GM23338 (cell line): ENCODE measurements at places on chromosomes 11 and 22. TPM values are rescaled to one million over a fixed set of nuclear protein-coding genes. Genes with fewer than 3 reads are reported as not detected.

DNA sequence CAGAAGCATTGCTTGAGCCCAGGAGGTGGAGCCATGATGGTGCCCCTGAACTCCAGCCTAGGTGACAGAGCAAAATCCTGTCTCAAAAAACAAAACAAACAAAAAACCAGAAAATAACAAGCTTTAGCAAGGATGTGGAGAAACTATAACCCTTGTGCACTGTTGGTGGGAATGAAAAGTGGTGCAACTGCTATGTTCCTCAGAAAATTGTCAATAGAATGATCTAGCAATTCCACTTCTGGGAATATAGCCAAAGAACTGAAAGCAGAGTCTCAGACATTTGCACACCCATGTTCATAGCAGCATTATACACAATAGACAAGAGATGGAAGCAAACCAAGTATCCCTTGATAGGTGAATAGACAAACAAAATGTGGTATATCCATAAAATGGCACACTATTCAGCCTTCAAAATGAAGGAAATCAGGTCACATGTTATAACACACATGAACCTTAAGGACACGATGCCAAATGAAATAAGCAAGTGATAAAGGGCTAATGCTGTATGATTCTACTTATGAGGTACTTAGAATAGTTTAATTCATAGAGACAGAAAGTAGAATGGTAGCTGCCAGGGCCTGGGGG, 15.9 kb downstream of the KLHL22 start:
- DNase-seq: no peak

DNA sequence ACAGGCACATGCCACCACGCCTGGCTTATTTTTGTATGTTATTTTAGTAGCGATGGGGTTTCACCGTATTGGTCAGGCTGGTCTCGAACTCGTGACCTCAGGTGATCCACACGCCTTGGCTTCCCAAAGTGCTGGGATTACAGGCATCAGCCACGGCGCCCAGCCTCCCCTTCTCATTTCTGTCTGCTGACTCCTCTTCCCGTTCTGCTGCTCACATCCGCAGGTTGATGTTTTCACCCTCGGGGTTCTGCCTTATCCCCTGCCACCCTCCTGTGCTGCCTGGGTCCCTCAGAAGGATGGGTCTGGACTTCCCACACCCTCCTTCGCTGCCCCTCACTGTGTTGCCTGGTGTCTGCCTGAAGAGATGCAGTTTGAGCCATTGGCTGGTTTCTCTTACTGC, 19.2 kb upstream of the VSIG10L2 start:
- no peak for DNase-seq

- DNase-seq: no peak
Measured at GRCh38 chr11:129840236-129840635, 24.6 kb downstream of the TMEM45B start.

- DNase-seq: no peak
Measured at GRCh38 chr22:31952094-31952401, 7.7 kb downstream of the YWHAH start.

DNA sequence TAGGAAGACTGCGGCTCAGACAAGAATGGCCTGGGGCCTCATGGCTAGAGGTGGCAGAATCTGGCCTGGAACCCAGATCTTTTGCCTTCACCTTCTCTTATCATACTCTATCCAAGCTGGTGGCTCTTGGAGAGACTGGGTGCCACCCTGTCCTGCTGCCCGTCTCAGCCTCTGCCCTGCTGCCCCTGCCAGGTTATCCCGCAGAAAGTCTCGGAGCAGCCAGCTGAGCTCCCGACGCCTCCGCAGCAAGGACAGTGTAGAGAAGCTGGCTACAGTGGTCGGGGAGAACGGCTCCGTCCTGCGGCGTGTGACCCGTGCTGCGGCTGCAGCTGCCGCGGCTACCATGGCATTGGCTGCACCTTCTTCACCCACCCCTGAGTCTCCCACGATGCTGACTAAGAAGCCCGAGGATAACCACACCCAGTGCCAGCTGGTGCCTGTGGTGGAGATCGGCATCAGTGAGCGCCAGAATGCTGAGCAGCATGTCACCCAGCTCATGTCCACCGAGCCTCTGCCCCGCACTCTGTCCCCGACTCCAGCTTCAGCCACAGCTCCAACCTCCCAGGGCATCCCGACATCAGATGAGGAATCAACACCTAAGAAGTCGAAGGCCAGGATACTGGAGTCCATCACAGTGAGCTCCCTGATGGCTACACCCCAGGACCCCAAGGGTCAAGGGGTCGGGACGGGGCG, 5.9 kb downstream of the INCENP start:
- DNase-seq: no peak

GRCh38 chr11:95291946-95292345, 60.9 kb upstream of the SESN3 start:
- DNase-seq: no peak

GRCh38 chr11:44868021-44868420, 82.7 kb downstream of the TP53I11 start:
- no peak for DNase-seq

DNA sequence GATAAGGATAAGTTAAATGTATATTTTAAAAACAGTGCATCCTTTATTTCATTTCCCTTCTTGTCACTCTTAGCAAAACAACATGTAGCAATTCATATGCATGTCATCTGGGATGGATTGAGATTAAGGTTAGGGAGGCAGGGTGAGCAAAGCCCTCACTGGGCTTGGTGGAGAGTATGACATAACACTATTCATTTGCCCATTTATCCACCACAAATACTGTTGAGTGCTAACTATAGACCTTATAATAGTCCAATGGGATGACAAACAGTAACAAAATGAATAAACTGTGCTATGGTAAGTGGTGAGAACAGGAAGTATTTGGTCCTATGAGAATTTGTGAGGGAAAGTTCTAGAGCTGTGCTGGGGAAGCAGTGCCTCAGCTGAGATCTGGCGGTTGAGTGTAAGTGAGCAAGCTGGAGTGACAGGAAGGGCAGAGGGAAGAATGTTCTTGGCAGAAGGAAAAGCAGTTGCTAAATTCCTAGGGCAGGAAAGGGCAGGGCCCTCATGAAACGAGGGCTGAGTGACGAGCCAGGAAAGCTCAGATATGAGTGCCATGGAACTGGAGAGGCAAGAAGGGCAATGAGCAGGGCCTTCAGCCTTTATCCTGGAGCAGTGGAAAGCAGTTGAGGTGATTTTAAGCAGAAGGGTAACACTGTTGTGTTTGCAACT, 6.7 kb downstream of the HSD17B12 start:
- peak; percentile 47 for DNase-seq

- DNase-seq: no peak
Measured at GRCh38 chr11:67027943-67028542, 5.1 kb downstream of the SYT12 start.

GRCh38 chr22:43200031-43200430, 13.1 kb upstream of the TTLL12 start:
- DNase-seq: no peak

GRCh38 chr11:102656528-102656927, 31.4 kb upstream of the MMP20 start:
- DNase-seq: no peak

DNA sequence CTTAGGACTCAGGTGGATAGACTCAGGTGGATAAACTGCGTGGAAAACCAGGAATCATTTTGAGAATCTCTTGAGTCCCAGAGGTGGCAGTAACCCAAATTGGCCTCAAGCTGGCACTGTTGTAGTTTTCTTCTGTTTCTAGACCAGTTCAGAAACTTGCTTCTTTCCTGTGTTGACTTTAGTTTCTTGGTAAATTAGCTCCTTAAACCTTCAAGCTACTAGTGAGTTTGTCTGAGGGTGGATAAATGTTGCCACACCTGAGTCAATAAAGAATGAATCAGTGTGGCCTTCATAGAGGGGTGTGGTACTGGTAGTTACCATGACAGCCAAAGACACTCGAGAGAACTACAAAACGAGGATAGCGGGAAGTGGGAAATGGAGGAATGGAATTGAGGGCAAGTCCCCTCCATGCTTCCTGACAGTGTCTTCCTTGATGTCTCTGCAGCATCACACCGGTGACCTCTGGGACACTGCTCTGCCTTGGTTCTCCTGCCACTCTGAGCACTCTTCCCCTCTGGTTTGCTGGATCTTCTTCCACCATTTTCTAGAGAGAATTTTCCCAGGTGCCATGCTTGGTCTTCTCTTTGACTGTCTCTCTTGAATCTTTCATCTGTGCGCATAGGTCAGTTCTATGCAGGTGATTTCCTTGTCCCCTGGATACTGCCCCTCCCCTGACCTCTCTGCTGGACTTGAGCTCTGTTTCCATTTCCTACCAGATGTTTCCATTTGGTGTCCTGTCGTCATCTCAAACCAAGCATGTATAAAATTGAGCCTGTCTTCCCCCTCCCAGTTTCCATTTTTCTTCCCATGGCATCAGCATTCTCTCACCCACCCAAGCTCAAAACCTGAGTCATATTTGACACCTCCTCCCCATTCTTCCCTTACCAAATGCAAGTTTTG, 7.2 kb downstream of the POLD4 start:
- DNase-seq: peak; percentile 73

The MLC1 gene
- total RNA-seq: not detected in 2 replicates

The PHOX2A gene
- total RNA-seq: not detected in 2 replicates

The NOX4 gene
- total RNA-seq: 2.6 and 11.5 TPM in 2 replicates
